ENCODE measurements at places on chromosomes 4 and X. TPM values are rescaled to one million over a fixed set of nuclear protein-coding genes. Genes with fewer than 3 reads are reported as not detected.

Gene BGN
- 14.5 TPM for total RNA-seq

Gene RAB33A
- 2.8 TPM for total RNA-seq

Gene TMEM187
- 7.4 TPM for total RNA-seq

Gene PARM1
- 158 TPM for total RNA-seq

Gene ARMCX6
- total RNA-seq = 44.0 TPM

Gene SMR3B
- not detected for total RNA-seq

DNA sequence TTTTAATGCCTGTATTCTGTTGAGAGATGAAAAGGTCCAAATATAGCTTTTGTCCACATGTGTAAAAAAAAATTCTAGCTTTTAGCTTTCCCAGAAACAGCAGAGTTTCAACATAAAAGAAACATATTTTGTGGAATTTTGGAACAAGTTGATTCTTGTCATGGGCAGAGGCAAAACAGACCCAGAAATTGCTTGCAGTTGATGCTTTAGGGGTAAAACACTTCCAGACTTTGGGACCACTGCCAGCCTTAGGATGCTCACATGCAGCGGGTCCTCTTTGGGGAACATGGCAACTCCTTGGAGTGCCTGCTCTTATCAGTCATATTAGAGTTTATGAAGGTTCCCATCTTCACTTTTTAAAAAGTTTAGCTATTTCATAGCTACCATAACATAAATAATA lies 30.4 kb downstream of the DCLK2 start:
- peak; percentile 13 for DNase-seq
- H3K4me3 ChIP-seq = no peak overlapping the region
- H3K36me3 ChIP-seq = no peaks in the 10 kb centered on the region
- no peak overlapping the region for H3K27ac ChIP-seq

DNA sequence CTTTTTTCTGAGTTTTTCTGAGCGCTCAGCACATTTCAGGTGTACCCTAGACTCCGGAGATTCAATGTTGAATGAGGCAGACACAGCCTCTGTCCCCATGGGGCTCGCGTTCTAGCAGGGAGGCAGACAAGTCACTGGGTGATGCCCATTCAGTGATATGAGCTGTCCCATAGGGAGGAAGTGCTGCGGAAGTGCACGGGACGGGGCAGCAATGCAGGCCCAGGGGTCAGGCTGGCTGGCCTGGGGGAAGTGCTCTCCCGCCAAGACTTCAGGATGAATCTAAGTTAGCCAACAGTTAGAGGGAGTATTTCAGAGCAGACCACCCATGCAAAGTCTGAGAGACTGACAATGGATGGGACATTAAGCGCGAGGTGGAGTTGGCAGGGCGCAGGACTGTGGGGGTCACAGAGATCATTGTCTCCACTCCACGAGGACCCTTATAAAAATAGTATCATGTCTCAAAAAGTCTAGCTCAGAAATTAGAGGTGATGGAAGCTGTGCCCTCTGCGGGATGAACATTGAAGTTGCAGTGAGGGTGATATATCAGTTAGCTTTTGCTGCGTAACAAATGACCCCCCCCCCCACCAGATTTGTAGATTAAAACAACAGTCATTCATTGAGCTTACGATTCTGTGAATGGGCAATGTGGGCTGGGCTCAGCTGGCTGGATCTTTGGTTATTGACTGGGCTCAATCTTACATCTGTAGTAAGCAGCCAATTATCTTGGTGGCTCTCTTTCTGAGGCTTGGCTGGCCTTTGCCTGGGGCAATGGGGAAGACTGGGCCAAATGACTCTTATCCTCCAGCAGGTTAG lies 16.4 kb downstream of the PSAPL1 start:
- H3K27me3 ChIP-seq = no peaks in the 10 kb centered on the region
- no peak overlapping the region for H3K4me3 ChIP-seq
- DNase-seq = no peak
- peaks cover 7% of the 10 kb centered on the region for H3K4me1 ChIP-seq
- H3K36me3 ChIP-seq = no peaks in the 10 kb centered on the region
- no peak overlapping the region for H3K27ac ChIP-seq

DNA sequence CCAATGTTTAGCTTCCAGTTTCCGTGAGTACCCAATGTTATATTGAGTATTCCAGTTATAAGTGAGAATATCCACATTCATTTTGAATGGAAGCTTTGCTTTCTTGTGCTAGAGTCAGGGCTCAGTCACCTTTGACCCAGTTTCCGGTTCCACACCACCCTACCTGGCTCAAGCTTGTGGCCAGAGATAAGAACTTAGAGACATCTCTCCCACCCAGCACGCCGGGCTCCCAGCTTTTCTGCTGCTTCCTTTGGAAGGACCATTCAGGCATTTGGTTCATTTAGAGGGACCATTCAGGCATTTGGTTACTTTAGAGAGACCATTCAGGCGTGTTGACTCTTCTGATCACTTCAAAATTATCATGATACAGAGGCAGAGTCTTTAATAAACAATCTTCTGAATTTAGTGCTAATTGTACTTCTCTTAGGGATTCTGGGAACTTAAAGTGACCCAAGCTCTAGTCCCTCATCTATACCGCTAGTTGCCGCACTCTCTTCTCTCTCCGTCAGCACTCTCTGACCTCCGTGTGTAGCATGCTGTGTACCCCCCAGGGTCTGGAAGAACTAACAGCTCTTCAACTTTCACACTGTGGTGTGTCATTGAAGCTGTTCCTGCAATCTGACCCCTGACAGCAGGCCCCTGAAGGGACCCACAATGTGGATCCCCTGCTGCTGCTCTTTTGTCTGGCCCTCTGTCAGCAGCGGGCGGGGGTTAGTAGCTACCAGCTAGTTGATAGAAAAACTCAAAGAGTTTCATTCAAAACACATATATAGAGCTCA lies 943.1 kb downstream of the ARAP2 start:
- H3K4me1 ChIP-seq = no peaks in the 10 kb centered on the region
- H3K27ac ChIP-seq = no peak overlapping the region
- H3K4me3 ChIP-seq = no peak overlapping the region
- H3K27me3 ChIP-seq = no peaks in the 10 kb centered on the region
- DNase-seq = no peak

- DNase-seq = no peak
- no peaks in the 10 kb centered on the region for H3K4me1 ChIP-seq
- no peaks in the 10 kb centered on the region for H3K36me3 ChIP-seq
- H3K27me3 ChIP-seq = no peaks in the 10 kb centered on the region
- no peak overlapping the region for H3K27ac ChIP-seq
Measured at GRCh38 chrX:19403696-19404095, 60.0 kb downstream of the PDHA1 start.

DNA sequence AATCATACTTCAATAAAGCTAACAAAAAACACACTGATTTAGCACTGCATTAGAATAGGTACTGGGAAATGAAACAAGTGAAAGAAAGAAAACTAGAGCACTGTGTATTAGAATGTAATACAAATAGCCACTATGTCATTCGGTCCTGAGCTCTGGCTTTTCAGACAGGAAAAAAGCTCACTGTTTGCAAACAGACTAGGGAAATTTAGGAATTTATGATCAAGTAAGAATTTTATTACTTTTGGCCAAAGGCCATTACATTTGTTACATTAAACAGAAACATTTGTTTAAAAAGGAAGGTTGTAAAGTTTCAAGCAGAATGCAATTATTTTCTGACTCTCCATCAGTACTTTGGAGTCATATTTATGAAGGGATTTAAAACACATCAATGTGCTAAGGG lies 68.7 kb downstream of the KLHL8 start:
- peaks cover 23% of the 10 kb centered on the region for H3K4me1 ChIP-seq
- H3K36me3 ChIP-seq = no peaks in the 10 kb centered on the region
- peak overlapping the region; percentile 43 for H3K27ac ChIP-seq
- no peak overlapping the region for H3K4me3 ChIP-seq

- H3K4me3 ChIP-seq = no peak overlapping the region
- no peaks in the 10 kb centered on the region for H3K36me3 ChIP-seq
- no peak overlapping the region for H3K27ac ChIP-seq
- no peaks in the 10 kb centered on the region for H3K4me1 ChIP-seq
Measured at GRCh38 chr4:184983672-184984356, 34.5 kb upstream of the HELT start.

- DNase-seq = no peak
- no peak overlapping the region for H3K4me3 ChIP-seq
- H3K27me3 ChIP-seq = peaks cover 23% of the 10 kb centered on the region
Measured at GRCh38 chr4:5881340-5881739, 11.5 kb downstream of the CRMP1 start.

All from hepatocyte (in vitro differentiated cells).